ENCODE measurements at places on chromosomes 1 and 21.

DNA sequence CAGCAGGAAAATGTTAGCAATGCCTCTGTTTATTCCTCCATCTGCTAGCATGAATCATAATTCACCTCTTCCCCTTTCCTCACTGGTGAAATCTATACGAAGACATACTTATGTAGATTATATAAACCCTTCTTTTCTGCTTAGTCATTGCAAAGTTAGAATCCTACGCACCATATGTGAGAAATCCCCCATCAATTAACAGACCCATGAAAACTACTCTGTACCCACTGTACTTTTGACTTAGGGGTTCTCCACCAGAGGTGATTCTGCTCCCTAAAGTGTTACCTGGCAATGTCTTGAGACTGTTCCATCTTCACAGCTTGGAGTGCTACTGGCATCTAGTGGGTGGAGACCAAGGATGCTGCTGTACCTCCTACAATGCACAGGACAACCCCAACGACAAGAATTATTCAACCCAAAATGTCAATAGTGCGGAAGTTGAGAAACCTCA, 49.6 kb upstream of the KCTD3 start:
- no peak for DNase-seq

GRCh38 chr1:40808909-40809308, 25.3 kb downstream of the KCNQ4 start:
- no peak for DNase-seq

DNA sequence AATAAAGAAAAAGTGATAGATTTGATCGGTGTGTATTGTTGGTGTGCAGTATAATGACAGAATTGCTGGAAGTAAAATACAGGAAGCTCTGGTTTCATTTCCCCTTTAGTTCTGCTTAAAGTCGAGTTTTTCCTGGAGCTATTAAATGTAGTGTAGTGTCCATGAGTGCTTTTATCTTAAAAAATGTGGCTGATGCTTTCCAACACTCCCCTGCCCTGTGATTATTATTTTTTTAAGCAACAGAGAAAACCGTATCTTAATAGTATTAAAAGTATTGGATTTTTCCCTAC, 1.1 kb downstream of the LGALS8 start:
- DNase-seq: no peak

- no peak for DNase-seq
Observed at GRCh38 chr1:22296701-22297591, 154.0 kb upstream of the WNT4 start.

- DNase-seq: no peak
Observed at GRCh38 chr1:229693129-229693900, 67.3 kb downstream of the URB2 start.

DNA sequence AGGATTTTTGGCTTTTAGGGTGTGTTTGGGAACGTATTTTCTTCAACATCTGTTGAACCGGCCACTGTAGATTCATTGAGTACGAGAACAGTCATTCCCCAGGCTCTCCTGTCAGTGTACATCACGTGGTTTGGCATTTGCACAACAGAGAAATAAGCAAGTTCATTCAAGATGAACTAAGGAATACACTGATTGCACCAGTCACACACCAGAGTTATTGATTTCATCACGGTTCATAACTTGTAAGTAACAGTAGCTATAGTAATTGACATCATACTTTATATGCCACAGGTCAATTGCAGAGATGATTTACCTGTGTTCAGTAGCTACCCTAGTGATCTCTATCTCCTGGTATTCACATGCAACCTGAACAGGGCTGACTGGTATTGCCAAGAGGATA, 90.7 kb upstream of the ETS2 start:
- DNase-seq: no peak

DNA sequence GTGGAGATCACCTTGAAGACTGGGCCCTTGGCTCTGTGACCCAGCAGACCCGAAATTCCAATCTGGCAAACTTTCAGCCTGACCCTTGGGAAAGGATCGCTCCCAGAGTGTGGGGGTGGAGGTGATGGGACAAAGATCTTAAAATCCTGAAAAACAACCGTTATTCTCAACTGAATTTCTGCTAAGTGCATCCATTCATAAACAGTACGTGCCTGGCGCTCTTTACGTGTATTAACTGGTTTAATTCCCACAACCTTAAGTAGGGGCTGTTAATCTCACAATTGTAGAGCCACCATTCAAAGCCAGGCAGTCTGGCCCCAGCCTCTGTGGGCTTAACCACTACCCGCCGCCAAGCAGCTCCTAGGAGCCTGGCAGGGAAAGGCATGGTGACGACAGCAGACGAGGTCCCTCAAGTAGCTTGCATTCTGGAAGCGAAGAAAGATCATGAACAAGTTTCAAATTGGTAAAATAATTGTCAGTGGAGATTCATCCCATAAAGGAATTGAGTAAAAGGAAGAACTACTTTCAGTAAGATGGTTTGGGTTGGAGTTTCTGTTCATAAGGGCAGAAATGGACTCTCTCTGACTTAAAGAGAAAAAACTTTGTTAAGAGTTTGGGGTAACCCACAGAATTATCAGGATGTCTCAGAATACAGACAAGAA, 11.4 kb upstream of the RGS16 start:
- DNase-seq: no peak

DNA sequence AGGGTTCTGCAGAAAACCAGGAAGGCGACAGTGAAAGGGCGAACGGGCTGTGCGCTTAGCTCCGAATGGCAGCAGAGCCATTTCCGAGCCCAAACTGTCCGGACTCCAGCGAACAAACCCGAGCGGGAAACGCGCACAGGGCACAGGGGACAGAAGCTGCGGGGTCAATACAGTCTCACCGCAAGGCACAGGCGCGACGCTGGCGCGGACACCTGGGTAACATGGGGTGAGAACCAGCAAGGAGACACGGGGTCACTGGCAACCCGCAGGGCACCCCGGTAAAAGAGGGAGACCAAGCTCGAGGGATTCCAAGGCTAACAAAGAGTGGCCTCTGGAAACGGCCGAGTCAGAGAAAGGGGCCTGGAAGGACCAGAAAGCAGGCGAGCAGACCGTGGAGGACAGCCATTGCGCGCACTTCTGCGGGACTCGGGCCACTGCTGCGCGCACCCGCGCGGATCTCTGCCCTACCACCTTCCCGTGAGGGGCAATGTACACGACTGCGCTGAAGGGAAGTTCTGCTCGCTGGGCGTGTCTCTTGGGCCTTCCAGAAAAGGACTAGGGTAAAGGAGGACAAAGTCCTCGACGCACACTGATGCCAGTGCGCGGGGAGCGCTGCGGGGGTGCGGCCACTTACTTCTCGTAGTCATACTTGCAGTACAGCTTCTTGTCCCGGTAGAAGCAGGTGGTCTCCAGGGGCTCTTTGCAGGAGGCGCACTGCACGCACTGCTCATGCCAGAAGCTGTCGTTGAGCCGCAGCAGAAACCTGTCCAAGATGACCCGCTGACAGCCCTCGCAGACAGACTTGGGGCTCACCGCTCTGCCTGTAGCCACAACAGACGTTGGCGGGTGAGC, 3.8 kb downstream of the LMX1A start:
- DNase-seq: no peak

GRCh38 chr21:28832013-28832714, 160.5 kb downstream of the LTN1 start:
- no peak for DNase-seq

DNA sequence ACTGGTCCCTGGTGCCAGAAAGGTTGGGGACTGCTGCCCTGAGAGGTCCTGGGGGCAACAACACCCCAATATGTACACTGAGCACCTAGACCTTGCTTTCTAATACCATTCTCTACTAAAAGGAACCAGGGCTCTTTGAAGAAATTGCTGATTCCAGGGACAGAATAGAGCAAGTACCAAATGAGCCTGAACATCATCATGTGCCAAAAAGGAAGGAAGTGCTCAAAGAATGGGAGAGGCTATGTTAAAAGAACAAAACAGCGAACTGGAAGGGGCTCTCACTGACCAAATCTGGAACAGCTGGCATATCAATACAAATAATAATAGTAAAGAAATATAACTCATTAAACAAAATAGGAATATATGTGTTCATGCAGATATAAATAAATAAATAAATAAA, 50.8 kb downstream of the PIK3R3 start:
- no peak for DNase-seq

GRCh38 chr1:71625004-71625403, 544.2 kb upstream of the ZRANB2 start:
- DNase-seq: no peak

GRCh38 chr1:29237852-29238619, 1.7 kb downstream of the PTPRU start:
- DNase-seq: no peak

GRCh38 chr1:246725191-246725590, 982 bp downstream of the SCCPDH start:
- DNase-seq: no peak

GRCh38 chr1:109535481-109535880, 4.2 kb upstream of the GPR61 start:
- no peak for DNase-seq

DNA sequence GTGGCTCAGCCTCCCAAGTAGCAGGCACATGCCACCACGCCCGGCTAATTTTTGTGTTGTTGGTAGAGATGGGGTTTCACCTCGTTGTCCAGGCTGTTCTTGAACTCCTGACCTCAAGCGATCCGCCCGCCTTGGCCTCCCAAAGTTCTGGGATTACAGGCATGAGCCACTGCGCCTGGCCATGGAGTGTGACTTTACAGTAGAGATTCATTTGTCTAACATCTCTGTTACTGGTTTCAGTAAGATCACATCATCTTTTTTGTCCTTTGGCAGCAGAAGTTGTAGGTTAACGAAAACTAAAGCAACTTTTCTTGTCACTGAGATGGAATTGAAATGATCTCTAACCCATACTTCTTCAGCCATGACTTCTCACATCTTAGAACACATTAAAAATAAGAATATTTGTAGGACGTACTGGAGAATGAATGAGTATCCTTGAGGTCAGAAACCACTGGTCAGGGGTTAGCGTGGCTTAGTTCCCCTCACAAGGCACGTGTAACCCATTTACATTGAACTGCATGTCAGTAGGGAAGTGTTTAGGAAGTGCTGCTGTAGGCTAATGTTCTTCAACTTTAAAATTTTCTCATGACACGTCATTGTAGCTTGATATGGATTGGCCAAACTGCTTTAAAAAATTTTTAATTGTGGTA, 75.9 kb downstream of the CAMTA1 start:
- DNase-seq: no peak

DNA sequence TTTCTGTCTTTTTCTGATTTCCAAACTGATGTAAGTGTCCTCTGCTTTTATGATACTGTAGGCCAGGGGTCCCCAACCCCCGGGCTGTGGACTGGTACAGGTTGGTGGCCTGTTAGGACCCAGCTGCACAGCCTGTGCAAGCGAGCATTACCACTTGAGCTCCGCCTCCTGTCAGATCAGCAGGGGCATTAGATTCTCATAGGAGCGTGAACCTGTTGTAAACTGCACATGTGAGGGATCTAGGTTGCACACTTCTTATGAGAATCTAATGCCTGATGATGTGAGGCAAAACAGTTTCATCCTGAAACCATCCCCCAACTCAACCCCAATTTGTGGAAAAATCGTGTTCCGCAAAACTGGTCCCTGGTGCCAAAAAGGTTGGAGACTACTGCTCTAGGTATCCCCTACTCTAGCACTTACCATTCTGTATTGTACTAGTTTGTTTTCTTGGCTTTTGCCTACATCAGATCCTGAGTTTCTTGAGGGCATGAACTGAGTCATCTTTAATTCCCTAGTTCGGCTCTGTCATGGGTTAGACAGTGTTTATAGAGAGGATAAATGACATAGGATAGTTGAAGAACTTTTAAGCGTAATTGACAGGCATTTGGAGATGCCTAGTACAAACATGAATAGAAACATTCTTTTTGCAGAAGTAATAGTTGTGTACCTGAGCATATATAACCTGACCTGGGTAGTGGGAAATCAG, 4.1 kb downstream of the ABCD3 start:
- DNase-seq: no peak

DNA sequence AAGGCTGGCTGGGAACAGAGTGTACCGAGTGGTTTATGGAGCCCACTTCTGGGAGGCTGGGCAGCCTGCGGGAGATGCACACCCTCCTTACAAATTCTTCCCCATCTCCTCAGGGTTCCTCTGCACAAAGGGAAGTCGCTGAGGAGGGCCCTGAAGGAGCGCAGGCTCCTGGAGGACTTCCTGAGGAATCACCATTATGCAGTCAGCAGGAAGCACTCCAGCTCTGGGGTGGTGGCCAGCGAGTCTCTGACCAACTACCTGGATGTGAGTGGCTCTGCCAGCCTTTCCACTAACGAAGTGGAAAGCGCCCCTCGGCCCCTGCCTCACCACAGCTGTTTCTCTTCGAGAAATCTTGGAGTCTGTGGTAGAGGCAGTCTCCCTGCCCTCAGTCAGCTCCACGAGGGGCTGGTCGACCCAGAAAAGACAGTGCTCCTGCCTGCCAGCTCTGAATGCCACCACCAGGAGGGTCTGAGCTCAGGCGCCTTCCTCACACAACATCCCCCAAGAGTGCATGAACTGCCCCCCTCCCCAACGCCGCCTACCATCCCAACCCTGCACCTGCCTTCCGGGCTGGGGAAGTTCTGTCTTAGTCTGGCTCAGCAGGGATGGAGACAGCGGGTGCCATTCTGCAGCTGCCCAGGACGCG, 31.8 kb downstream of the PROK1 start:
- no peak for DNase-seq

DNA sequence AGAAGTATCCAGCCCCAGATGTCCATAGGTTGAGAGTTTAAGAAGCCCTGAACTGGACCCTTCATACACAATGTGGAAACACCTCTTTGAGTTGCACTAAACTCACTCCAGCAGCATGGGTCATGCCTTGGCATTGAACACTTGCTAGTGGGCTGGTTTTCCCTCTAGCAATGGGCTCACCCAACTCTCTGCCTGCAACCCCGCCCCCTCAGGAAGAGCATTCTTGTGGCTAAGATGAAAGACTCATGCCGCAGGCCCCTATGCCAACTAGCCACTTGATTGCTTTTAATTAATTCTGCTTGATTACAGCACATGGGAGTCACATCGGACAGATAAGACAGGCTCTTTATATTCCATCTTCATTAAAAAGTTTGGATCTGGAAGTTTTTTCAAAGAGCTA, 136.5 kb upstream of the GJB5 start:
- DNase-seq: no peak

- no peak for DNase-seq
Observed at GRCh38 chr1:52906135-52906603, 15.4 kb downstream of the ECHDC2 start.

DNA sequence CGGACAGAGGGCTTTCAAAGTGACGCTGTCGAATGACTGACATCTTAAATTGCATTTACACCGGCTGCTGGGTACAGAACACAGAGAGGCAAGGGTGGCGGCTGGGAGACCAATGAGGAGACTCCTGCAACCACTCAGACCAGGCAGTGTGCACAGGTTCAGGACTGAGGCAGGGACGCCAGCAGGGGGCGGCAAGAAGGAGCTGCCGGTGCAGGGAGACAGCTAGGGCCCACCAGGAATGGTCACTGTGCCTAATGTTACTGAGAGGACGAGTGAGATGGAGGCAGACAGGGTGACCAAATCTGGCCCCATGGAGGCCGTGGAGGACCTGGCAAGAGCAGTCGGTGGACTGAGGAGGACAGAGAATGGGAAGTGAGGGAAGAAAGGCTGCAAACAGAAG, 23.5 kb downstream of the GLIS1 start:
- no peak for DNase-seq

DNA sequence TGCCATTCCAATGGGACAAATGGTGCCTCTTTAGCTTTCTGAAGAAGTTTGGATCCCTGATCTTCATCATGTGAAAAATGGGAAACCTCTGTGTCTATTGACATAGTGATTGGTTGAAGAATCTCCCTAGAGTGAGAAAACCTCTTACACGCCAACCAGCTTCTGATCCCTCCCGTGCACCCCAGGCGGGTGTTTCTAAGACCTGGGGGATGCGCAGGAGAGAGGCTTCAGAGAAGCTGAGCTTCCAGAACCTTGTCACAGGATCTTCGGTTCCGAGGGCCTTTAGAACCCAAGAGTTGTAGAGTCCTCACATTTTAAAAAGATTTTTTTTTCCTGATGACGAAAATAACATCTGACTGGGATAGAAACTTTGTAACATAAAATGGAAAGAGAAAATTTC, 11.3 kb downstream of the PODN start:
- DNase-seq: no peak

All from stimulated activated CD8-positive, alpha-beta memory T cell treated with anti-CD3 and anti-CD28 coated beads, Interleukin-15, amount 100 ng/mL, for 1 hour (primary cell).